Sigmoid colon (tissue), 7 donors: ENCODE measurements at places on chromosomes 1 and 21.

GRCh38 chr1:22426781-22427180, 24.9 kb upstream of the ZBTB40 start:
- H3K4me3 ChIP-seq = no peak overlapping the region
- no peaks in the 10 kb centered on the region for H3K27me3 ChIP-seq
- H3K4me1 ChIP-seq = no peaks in the 10 kb centered on the region
- no peaks in the 10 kb centered on the region for H3K36me3 ChIP-seq
- DNase-seq = no peak
- H3K27ac ChIP-seq = no peak overlapping the region

DNA sequence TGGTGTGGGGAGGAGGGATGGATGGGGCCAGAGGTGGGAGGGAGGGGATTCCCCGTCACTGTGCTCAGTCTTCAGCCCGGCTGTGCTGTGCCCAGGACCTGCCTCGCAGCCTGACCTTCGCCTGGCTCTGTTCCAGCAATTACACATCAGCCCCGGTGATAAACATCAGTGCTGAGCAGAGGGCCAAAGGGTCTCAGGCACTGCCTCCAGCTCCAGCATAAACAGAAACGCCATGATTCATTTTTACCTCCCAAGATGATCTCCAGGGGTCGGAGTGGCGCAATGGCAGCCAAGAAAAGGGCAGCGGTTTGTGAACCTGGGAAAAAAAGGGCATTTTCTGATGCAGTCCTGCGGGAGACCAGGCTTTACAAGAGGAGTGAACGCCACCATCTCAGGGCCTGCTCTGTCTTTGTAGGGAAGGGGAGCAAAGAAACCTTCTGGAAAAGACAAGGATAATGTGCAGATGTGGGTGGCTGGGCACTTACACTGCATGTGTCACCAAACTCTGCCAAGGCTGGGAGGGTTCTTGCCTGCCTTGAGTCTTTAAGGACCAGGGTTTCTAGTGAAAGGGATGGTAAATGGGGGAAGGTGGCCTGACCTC, 28.1 kb downstream of the SHISA4 start:
- H3K4me3 ChIP-seq = no peak overlapping the region
- H3K4me1 ChIP-seq = peaks cover 100% of the 10 kb centered on the region
- H3K27ac ChIP-seq = peak overlapping the region; percentile 86
- peak; percentile 95 for DNase-seq

DNA sequence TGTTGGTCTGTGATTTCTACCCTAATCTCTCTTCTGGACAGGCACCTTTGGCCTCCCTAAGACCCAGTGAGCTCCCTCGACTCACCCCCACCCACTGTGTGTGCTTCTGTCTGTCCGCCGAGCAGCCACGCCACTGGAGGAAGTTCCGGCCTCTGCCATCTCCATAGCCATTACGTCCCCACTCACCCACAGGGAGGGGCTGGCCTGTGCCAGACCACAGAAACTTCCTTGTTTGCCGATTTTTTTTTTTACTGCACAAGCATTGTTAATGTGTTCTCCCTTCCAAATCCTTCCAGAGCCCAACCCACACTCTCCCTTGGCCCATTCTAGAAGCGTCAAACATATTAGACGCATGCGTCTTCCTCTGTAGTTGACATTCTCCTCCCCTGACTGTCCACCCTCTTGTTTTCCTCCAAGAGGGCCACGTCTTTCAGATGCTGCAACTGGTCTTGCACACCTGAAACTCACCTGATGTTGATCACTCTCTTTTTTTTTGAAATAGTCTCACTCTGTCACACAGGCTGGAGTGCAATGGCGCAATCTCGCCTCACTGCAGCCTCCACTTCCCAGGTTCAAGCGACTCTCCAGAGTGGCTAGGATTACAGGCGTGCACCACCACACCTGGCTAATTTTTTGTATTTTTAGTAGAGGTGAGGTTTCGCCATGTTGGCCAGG, 72.3 kb downstream of the EVA1C start:
- no peaks in the 10 kb centered on the region for H3K4me1 ChIP-seq
- peaks cover 2% of the 10 kb centered on the region for H3K36me3 ChIP-seq
- DNase-seq = no peak
- no peaks in the 10 kb centered on the region for H3K27me3 ChIP-seq

- no peaks in the 10 kb centered on the region for H3K4me1 ChIP-seq
- H3K4me3 ChIP-seq = no peak overlapping the region
- H3K27me3 ChIP-seq = no peaks in the 10 kb centered on the region
- no peaks in the 10 kb centered on the region for H3K36me3 ChIP-seq
- DNase-seq = no peak
- no peak overlapping the region for H3K27ac ChIP-seq
These were observed 62.8 kb downstream of the EDEM3 start for GRCh38 chr1:184691719-184692324.

DNA sequence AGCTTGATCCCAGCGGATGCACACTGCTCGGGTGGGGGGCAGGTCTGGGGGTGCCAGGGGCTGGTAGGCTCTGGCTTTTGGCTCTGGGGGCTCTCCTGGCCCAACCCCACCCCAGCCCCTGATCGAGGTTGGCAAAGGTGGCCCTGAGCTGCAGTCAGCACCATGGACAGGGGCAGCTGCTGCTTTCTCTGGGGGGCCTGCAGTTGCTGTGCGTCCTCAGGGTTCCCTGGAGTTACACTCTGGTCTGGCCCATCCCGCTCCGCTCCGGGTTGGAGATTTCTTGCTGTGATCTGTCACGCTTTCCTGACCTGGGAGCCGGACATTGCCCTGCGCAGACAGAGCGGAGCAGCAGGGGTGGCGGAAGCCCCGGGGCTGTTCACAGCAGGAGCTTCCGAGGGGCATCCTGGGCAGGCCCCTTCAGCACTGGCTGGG, 8.0 kb upstream of the PLCH2 start:
- H3K4me3 ChIP-seq = no peak overlapping the region
- H3K27me3 ChIP-seq = peaks cover 99% of the 10 kb centered on the region
- DNase-seq = no peak
- no peaks in the 10 kb centered on the region for H3K36me3 ChIP-seq
- no peaks in the 10 kb centered on the region for H3K4me1 ChIP-seq

DNA sequence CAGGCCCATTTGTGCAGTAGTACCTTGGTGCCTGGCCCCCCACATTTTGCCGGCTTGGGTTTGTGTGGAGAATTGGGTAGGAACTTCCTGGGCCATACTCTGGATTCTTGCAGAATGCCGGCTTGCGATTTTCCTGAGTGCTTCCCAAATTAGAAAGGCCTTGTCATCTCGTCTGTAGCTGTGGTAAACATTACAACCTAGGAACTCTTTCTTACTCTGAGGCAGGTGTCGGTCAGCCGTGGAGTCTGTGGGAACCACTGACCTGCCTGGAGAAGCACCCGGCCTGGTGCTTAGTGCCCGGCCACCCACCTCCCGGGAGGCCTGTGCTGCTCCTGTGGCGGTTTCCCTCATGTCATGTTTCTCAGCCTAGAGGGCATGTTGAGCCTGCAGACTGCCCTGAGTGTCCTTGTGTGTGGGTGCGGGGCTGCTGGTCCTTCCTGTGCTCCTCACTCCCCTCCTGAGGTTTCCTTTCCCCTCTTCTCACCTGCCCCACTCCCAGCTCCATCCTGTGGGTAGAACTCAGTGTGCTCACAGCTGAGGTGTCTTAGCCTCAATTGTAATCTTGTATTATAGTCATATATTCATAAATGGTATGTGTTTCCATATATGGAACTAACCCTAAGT, 64.7 kb downstream of the S100B start:
- DNase-seq = peak; percentile 17
- no peaks in the 10 kb centered on the region for H3K4me1 ChIP-seq
- H3K4me3 ChIP-seq = no peak overlapping the region

- H3K4me1 ChIP-seq = peaks cover 21% of the 10 kb centered on the region
- H3K27me3 ChIP-seq = no peaks in the 10 kb centered on the region
- no peak for DNase-seq
These were observed 65.2 kb upstream of the PRKACB start for GRCh38 chr1:84078842-84079202.
